RWPE2 (cell line): ENCODE measurements at places on chromosomes 2 and 18.

- DNase-seq, result no peak
These were observed 80.0 kb downstream of the APOB start for GRCh38 chr2:20963867-20964266.

DNA sequence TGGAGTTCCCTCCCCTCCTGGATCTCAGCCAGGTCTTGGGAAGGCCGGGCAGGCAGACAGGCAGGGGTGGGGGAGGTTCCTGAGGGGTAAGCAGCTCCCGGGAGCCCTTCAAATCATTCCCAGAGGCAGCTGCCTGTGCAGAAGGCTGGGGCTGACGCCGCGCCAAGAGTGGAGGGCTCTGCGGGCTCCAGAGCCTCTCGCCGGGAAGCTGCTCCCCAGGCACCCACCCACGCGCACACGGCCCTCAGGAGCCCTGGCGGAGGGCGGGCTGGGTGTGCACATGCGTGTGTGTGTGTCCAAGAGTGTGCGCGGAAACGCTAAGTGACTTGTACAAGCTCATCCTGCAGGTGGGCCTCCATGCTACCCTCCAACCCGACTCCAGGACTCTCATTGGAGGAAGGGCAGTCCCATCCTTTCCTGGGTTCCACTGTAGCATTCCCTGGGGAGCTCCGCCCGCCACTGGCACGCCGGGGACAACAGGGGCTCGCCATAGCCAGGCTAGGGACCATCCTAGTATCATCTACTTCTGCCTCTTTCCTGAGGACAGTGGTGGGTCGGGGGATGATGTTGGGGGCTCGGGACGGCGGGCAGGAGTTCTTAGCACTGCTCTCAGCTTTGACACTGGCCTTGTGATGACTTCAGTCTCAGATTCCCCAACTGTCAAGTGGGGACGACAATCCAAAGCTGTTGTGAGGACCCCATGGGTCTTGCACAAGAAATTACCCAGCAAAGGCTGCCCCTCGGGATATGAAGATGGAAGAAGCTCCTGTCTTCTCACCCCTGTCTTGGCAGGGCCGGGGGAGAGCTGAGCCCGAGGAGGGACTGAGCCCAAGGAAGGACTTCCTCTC, 50.3 kb downstream of the INHBB start:
- no peak for DNase-seq

DNA sequence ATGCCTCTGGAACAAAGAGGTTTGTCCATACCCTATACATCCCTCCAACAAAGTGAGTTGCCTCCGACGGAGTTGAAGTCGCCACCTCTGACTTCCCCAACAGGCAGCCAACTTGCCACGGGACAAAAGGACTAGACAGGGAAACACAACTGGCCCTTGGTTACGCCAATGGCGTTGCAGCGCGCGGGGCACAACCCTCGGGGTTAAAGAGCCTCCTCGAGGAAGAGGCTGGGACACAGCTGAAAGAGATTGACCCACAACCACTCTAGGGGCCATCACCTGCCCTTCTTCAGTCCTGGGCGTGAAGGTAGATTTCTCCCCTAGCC, 545 bp downstream of the GTF3C2 start:
- no peak for DNase-seq

- DNase-seq, result no peak
These were observed 78.2 kb upstream of the UGP2 start for GRCh38 chr2:63763391-63763941.

GRCh38 chr2:30456106-30456505, 9.1 kb downstream of the LCLAT1 start:
- no peak for DNase-seq

- no peak for DNase-seq
These were observed 8.3 kb downstream of the ARHGAP28 start for GRCh38 chr18:6737833-6738232.

GRCh38 chr2:124024561-124025170, 421 bp upstream of the CNTNAP5 start:
- DNase-seq, result no peak

DNA sequence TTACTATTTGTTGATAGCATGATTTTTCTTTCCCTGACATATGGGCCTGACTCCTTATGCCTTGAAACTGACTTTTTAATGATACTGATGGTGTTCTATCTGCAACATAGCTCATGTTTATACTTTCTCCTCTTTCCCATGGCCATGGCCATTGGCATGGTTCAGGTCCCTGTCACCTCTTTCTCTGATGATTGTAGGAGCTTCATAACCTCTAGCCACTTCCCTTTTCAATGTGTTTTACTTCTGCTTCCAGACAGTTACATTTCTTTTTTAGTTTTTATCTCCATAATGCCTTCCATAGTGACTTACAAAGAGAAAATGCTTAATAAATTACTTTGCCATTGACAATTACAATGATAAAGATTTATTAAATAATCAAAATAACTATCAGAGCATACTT, 177.9 kb upstream of the SETBP1 start:
- no peak for DNase-seq

DNA sequence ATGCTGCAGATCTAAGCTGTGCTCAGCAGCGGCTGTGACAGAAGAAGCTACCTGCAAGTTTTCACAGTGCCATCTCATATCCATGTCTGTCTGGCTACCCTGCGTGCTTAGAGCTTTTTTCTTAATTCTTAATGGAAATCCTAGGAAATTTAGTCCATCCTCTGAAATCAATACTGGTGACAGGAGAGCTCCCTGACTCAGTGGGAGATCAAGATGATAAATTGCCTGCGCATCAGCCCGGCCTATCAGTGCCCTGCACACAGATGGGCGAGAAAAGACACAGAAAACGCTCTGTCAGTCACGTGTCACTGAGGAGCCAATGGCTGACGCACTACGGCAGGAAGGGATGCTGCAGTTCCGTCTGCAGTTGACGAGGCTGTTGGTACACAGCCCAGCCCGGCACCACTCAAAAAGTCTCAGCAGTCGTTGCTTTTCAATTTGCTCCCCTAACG, 819.6 kb upstream of the FSHR start:
- DNase-seq, result no peak
